GM03348 (cell line): ENCODE measurements at places on chromosomes 1 and 21.
A peak's percentile ranks its signal among the peaks of the same experiment; 100 is the strongest.

DNA sequence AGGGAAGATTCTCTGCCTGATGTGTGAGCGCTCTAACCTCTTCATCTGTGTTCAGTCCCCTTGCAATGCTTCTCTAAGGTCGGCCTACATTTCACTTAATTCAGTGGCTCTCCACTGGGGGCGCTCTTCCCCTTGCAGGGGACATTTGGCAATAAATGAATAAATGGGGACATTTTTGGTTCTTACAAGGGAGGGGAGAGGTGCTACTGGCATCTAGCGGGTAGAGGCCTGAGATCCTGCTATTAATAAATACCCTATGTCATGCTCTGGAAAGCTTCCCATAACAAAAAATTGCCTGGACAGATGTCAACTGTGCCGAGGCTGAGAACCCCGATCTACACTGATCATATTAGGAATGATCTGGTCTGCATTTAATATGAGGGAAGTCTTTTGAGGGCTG lies 25.9 kb upstream of the DNAJC11 start:
- DNase-seq: peak; percentile 71

- DNase-seq: no peak
Measured at GRCh38 chr1:161839591-161839990, 73.5 kb downstream of the ATF6 start.

DNA sequence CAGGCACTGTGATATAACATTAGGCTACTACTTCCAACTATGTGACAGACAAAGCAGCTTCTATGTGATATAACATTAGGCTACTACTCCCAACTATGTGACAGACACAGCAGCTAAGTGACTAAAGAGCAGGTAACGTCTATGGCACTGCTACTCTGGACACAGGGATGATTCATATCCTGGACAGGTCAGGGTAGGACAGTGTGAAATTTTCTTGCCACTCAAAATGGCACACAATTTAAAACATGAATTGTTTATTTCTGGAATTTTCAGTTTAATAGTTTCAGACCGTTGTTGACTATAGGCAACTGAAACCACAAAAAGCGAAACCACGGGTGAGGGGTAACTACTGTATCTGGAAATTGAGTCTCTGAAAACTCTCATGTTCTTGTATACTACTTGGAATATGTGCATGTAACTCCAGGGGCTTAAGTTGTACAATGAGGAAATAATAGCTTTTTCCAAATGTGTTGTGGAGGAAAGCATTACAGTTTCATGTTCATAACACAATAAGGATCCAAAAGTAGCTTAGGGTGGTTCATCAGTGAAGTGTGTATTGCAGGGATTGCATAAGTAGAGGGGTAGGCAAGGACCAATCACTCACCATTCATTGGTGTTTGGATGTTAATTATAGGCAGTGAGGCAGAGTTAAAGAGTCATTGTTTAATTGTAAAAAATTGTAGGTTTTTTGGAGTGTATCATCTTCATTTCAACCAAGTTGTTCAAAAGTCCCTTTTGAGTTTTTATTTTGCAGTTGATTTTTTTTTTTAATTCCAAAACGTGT lies 5.3 kb downstream of the DTL start:
- no peak for DNase-seq

DNA sequence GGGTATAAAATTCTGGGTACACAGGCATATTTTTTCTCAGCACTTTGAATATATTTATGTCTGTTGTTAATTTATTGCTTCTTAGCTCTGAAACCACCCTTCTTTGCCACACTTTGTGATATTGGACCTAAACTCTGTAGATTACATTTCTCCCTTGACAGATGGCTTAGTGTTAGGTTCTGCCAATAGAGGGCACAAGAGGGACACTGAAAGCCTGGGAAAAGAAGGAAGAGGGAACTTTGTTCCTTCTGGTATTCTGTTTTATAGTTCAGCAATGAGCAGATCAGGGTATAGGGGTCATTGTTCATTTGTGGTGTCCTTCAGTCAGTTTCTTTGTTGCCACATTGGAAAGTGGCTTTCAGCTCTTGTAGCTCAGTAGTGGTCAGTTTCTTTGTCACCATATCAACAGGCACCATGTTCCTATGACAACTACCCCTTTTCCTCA lies 423.5 kb upstream of the PROX1 start:
- no peak for DNase-seq

GRCh38 chr1:213759359-213760181 lies 228.2 kb upstream of the PROX1 start:
- DNase-seq: no peak

- no peak for DNase-seq
Measured at GRCh38 chr1:50425376-50426107, 2.3 kb upstream of the DMRTA2 start.

DNA sequence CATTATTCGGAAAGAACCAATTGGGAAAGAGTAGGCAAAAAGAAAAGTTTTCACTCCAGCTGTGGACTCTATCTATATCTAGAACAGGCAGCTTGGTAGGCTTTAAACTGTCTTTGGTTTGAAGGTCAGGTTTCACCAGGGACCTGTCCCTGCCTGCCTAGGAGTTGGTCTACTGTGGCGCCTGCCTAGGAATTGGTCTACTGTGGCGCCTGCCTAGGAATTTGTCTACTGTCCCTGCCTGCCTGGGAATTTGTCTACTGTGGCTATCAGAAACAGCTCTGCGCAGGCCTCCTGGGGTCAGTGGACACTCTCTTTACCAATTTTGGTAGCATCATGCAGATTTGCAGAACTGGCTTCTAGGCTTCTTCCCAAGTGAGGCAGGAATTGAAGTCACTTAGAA lies 13.8 kb downstream of the USP25 start:
- DNase-seq: no peak

DNA sequence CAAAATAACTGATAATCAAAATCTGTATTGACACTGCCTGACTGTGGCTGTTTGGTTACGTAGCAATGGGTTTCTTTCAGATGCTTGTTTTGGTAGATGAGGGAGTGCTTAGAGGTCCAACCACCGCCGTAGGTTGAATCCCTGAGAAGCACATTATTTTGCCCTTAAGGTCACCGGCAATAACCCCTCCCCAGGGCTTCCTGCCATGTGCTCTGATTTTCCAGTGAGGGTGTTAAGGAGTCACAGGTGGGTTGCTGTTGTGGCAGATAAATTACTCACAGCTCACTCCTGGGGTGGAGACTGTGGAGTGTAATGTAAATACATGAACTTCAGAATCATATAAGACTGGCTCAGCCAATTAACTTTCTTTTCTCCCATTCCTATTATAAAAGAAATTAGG lies 81.5 kb upstream of the ZP4 start:
- no peak for DNase-seq
